Anterior cingulate cortex (tissue), 58 donors: ENCODE measurements at places on chromosomes 3 and 15.

- no peak for DNase-seq
Measured at GRCh38 chr3:31738412-31738811, 205.7 kb downstream of the STT3B start.

GRCh38 chr3:5840056-5840455, 652.5 kb downstream of the EDEM1 start:
- no peak for DNase-seq

- no peak for DNase-seq
Measured at GRCh38 chr15:42719043-42719442, 17.9 kb downstream of the CDAN1 start.

DNA sequence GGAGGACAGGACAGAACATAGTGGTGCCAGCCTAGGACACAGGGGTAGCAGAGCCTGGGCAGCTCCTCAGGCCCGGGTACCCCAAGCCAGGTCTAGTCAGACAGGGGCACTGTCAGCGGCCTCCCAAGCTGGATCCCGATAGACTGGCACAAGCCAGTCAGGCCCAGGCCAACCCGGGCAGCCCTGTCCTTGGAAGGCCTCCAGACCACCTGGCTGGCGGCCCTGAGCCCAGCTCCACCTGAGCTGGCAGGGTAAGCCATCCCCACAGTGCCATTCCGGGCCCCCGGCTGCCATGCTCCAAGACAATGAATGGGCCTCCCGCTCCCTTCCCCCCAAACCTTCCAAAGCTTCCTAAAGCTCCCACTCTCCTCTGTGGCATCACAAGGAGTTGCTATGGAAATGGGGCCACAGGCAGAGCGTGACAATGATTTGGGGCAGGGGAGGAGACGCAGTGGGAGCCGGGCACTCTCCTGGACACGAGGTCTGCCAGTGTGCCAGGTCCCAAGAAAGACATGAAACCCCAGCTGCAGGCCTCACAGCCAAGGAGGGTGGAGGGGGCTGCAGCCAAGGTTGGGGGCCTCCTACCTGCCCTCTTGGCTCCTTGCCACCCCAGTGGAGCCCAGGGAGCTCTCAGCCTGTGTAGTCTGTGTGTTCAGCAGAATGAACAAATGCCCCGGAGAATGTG, 165.6 kb upstream of the LINGO1 start:
- no peak for DNase-seq

DNA sequence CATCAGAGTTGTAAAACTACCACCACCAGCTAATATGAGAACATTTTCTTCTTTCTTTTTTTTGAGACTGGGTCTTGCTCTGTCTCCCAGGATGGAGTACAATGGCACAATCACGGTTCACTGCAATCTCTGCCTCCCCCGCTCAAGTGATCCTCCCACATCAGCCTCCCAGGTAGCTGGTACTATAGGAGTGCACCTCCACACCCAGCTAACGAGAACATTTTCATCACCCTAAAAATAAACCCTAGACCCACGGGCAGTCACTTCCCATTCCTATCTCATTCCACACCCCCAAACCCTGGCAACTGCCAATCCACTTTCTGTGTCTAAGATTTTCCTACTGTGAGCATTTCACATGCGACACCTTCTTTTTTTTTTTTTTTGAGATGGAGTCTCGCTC, 130.9 kb downstream of the ATP10A start:
- DNase-seq, result no peak

GRCh38 chr3:48650723-48651122, 12.0 kb downstream of the CELSR3 start:
- no peak for DNase-seq

DNA sequence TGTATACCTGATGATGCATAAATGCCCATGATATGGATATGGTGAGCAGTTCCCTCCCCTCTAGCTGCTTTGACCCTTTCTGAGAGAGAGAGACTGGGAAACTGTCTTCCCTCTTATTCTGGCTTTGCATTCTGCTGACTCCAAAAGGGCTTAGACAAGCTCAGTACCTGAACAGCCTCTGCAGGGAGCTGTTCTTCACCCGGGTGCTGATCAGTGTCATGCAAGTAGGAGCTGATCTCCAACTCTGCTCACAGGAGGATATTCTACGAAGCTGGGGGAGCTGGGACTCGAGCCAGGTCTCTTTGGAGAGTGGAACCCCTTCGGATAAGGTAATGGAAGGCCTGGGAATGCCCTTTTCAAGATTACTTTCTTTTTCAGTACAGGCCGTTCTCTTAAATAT, 237.1 kb downstream of the RYR3 start:
- DNase-seq, result peak; percentile 2

- DNase-seq, result no peak
Measured at GRCh38 chr3:111961461-111962164, 17.2 kb upstream of the ABHD10 start.

- DNase-seq, result no peak
Measured at GRCh38 chr15:83695246-83695645, 41.3 kb downstream of the ADAMTSL3 start.

- DNase-seq, result no peak
Measured at GRCh38 chr3:89889386-89889785, 782.0 kb downstream of the EPHA3 start.

GRCh38 chr15:58142827-58143461, 4.8 kb downstream of the AQP9 start:
- DNase-seq, result no peak

- no peak for DNase-seq
Measured at GRCh38 chr3:172065527-172065926, 26.1 kb downstream of the FNDC3B start.

GRCh38 chr3:72768006-72768441, 80.2 kb downstream of the SHQ1 start:
- no peak for DNase-seq

DNA sequence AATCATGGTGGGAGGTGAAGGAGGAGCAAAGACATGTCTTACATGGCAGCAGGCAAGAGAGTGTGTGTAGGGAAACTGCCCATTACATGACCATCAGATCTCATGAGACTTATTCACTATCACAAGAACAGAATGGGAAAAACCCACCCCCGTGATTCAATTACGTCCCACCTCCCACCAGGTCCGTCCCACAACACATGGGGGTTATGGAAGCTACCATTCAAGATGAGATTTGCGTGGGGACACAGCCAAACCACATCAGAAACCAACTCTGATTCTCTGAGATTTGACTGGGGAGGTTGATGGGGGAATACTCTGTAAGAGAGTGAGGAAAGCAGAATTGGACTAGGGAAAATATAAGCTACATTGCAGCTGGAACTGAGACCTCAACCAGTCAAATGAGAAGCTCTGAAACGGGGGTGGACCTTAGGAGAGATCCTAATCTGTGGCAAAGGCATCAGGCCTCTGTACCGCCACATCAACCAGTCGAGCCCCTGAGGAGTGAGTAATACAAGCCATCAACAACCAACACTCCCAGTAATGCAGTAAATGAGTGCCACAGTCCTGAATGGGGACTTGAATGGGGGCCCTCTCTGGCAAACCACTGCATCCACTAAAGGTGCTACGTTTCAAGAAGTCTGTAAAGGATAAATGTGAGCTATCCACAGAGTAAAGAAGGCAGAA, 207.9 kb upstream of the GADL1 start:
- DNase-seq, result no peak

GRCh38 chr15:96746665-96747064, 416.2 kb downstream of the NR2F2 start:
- DNase-seq, result no peak

DNA sequence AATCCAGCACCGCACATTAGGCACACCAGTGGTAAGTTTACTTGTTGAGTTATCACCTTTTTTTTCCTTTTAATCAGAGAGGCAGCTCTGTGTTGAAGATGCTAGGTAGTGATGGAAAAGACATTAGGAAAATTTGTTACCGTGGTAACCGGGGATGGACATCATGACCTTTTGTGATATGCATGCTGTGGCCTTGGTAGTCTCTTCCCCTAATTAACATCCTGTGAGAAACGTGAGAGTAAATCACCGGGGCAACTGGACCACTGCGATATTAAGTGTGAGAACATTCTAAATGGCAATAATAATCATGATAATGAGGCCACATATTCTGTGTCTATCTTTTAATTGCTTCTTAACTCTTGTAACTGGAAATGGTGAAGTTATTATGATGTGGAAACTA, 362.0 kb downstream of the CACNA2D3 start:
- DNase-seq, result no peak

DNA sequence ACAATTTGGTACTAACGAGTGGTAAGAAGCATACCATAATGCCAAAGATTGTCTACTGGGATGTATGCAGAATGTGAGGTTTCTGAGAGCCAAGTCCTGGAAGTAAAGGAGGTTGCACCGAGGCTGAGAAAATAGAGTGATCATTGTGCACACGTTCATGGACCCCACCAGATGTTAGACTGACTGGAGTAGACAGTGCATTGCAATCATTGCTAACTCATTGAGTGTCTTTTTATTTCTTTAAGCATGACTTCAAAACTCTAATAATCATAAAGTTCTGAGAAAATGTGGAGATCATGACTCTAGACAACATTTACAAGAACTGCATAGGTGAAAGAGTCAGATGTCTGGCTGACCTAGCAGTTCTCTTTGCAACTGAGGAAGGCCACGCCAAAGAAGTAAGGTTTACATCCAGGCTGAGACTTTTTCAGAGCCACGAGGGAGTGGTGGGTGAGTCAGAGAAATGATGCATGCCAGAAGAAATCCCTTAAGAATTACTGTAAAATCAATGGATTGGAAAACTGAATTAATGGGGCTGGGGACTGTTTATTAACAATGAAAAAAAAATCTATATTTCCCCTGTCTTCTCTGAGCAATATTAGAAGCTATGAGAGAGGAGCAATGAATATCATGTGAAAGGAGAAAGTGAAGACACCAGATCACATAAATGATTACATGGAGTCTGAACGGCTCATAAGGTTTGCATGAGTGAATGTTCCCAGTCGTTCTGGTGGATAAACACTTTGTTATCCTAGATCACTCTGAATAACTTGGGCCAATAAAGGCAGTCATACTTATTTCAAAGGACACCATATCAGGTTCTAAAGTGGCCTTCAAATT, 76.0 kb upstream of the SLC25A26 start:
- DNase-seq, result no peak

DNA sequence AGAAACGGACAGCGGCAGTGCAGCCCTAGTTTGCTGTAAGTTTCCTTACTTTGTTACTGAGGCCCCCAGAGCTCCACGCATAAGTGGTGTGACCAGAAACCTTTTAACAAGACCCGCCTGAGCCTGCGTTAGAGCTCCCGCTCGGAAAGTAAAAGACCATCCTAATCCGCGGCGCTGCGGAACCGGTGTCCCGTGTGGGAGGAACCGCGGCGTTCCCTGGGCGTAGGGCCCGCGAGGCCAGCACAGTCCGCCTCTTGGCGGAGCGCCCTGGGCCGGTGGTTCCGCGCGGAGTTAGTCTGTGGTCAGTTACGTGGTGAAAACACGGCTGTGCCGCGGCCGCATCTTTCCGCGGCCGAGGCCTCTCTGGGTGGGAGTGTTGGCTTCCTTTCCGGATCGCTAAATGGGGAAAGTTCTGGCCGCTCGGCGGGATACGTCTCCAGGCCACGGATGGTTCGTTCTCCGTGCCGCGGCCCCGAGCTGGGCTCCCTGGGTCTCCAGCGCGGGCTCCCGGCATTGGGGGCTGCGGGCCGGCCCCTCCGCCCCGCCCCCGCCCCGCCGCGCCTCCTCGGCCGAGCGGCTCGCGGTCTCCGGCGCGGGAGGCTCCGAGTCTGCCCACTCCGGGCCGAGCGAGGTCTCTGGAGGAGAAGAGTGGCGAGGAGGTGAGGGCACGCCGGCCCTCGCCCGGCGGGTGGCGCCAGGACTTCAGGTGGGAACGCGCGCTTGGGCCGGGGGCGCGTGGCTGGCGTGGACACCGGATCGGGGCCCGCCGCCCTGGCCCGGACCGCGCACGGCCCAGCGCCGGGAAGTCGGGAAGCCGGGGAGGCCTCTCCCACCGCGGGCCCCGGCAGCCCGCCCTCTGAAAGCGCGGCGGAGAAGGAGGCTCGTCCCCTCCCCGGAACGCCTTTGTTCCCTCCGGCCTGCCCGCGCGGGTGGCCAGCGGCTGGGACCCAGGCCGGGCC, 754 bp downstream of the B3GNT5 start:
- DNase-seq, result peak; percentile 42

GRCh38 chr3:72559385-72559784, 288.9 kb downstream of the SHQ1 start:
- no peak for DNase-seq

- DNase-seq, result no peak
Measured at GRCh38 chr3:128488636-128488990, 4.4 kb downstream of the GATA2 start.

DNA sequence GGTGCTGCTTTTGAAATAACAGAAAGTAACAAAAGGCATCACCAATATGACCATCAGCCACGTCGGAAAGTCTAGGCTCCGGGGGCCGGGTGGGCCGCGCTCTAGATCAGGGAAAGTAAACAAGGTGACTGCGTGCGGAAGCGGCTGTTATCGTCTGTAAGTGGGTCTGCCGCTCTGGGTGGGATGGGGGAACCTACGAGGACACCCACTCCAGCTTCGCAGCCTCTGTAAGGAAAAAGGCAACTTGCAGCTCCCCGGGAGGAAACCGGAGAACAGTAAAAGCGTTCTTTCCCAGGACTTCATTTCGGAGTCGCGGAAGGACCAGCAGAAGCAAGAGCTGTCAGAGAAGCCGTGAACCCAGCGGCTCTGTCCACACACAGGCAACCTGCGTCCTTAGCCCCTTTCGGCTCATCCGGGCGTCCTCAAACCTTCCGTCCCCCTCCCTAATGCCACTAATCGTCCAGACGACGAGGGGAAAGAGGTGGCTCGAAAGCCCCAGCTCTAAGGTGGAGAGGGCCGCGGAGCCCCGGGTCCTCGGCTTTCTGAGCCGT, 461 bp downstream of the XRN1 start:
- peak; percentile 65 for DNase-seq

- DNase-seq, result no peak
Measured at GRCh38 chr15:57544848-57545480, 46.7 kb upstream of the MYZAP start.

GRCh38 chr3:95044101-95044500, 981.2 kb downstream of the NSUN3 start:
- no peak for DNase-seq

DNA sequence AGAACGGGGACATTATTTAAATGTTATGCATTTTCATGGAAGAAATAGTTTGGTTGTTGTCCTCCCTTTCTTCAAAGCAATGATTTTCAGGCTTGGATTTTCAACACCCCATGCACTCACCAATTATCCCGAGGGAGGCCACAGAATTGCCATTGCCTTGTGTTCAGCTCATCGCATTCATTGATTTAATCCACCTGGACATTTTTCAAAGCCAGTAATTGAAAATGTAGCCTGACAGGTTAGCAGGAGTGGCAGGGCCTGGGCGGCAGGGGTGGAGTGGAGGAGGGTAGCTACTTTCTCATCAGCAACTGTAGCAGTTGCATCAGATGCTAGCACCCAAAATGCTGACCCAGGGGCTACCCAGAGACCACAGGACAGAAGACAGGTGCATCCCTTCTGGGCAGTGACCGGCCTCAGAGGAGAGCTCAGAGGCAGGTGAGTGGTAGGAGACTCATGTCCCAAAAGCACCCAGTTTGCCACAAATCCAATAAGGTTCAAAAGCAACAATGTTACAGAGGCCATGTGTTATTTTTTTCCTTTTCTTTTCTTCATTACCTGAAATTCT, 242.4 kb downstream of the CD47 start:
- no peak for DNase-seq

- no peak for DNase-seq
Measured at GRCh38 chr3:8371085-8371551, 130.5 kb upstream of the LMCD1 start.
